ENCODE measurements at places on chromosomes 11 and 22.
A peak's percentile ranks its signal among the peaks of the same experiment; 100 is the strongest.

- no peak for DNase-seq
These were observed 2.0 kb downstream of the USH1C start for GRCh38 chr11:17542249-17542648.

DNA sequence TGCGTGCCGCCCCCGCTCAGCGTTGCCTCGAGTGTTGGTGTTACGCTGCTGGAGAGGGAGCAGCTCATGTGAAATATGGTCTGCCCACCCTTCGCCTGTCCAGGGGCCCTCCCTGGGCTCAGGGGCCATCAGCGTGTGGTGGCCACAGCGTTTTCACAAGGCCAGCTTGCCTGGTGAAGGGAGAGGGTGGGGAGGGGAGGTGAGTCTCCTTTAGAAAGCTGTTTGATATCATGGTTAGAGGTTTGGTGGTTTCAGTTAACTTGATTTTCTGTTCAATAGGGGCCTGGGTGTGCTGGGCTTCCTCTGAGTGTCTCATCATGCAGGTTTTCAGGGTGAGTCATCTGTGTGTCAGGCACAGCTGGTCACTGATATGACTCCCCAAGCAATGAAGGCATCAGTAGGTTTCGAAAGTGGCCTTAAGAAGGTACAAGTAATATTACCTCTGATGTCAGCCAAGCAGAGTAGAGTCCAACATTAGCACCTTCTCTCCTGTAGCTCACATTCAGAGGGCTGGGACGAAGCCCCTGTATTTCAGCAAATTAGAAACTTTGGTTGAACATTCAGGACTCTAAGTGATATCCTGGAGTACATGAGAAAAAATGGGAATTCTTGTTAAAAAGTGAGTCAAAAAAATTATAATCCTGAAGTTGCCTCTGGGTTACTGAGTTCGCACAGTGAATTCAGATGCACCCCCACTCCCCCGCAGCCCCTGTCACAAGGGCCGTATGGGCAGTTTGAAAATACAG is 172.5 kb downstream of the TBC1D22A start:
- peak; percentile 95 for DNase-seq

DNA sequence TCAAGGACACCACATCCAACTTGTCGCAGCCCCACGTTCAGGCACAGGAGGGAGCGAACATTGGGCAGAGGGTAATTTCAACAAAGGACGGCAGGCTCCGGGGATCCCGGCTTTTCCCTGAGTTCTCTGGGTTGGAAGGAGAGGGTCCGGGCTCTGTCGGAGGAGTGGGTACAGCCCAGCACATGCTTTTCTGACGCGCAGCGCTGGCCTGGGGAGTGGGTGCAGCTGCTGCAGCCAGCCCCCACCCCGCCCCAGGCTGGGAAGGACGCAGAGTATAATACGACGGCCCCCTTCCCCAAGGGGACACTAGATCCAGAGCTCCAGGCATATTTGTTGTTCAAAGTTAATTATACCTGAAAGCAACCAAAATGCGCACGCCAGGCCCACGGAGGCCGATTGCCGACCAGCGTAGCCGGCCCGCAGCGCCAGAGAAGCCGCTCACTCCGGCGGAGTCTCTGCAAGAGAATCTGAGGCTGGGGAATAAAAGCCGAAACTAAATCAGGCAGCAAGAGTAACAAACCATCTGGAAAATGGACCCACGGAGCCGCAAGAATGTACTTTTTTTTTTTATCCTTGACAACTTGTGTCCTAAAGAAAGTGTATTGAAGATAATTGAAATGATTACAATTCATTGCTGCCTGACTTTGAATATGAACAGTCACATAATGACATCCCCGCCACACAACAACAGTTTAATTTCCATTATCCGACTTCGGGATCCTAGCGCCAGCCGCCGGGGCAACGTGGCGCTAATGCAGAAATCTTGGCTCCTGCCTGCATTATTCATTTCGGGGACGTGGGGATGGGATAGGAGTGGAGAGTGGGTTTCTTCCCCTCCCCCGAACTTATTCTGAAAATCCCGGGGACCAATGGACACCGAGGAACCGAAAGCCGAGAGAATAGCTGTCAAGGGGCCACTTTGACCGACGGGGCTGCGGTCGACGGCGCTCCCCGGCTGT is 14.0 kb upstream of the PAX6 start:
- DNase-seq: no peak

- peak; percentile 54 for DNase-seq
These were observed 15.1 kb downstream of the CWC15 start for GRCh38 chr11:94958121-94958696.

DNA sequence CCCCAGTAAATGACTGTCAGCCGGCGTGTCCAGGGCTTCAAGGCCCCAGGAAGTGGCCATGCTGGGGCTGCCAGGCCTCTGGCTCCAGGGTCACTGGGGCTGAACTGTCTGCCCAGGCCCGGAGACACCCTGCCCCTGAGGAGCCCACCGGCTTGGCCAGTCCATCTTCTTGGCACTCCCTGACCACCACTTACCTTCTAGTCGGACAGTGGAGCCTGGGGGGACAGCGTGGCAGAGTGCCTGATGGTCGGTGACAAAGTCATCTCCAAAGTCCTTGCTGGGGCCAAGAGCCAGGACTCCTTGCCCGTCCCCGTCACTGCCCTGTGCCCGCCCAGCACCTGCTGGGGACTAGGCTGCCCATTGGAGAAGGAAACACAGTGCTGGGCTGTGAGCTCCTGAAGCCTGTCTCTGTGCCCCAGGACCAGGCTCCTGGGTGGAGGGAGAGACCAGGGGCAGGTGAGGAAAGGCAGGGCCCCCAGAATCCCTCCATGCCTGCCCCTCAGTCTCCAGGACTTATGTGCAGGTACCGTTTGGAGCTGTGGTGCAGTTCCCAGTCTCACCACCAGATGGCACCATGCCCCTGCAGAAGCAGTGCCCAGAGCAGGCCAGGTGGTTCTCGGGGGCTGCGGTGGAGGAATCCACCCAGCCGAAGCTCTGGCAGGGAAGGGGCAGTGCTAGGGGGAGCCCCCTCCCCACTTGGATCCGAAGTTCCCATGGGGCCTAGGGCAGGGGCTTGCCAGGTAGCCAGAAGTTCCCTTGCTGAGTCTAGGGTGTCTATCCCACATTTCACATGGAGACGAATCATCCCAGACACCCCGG is 6.0 kb upstream of the CCDC188 start:
- peak; percentile 56 for DNase-seq

DNA sequence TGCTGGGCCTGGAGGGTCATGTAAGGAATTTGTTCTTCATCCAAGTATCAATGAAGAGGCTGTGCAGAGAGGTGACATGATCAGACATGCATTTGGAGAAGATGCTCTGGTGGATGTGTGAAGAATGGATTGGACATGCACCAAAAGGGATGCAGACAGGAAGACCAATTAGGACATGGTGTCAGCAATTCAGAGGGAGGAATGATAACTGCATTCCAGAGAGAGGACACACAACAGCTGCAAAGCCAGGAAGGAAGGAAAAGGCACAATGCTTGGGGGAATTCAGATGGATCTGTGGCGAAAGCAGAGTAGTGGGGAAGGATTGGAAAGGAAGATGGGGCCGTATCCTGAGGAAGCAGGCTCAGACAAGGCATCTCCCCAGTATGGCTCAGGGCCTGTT is 5.2 kb upstream of the ARRB1 start:
- DNase-seq: peak; percentile 43

- peak; percentile 91 for DNase-seq
These were observed 13.7 kb downstream of the EHD1 start for GRCh38 chr11:64864473-64865285.

- peak; percentile 15 for DNase-seq
These were observed 2.9 kb upstream of the PPP6R2 start for GRCh38 chr22:50339945-50340879.

- DNase-seq: no peak
These were observed 6.6 kb upstream of the CCDC83 start for GRCh38 chr11:85848556-85848955.

DNA sequence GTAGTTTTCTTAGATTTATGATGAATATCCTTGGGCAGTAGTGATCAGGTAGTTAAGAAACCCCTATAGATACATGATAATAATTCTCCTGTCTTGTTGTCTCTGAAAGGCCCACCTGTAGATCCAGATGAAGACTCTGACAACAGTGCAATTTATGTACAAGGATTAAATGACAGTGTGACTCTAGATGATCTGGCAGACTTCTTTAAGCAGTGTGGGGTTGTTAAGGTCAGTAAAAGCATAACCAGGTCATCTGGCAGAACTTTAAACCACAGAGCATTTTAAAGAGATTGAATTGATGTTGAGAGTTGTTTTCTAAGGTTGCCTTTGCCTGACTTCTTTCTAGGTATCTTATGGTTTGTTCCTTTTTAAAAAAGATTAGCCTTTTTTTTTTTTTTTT is 14.1 kb upstream of the GAS2L1 start:
- no peak for DNase-seq

DNA sequence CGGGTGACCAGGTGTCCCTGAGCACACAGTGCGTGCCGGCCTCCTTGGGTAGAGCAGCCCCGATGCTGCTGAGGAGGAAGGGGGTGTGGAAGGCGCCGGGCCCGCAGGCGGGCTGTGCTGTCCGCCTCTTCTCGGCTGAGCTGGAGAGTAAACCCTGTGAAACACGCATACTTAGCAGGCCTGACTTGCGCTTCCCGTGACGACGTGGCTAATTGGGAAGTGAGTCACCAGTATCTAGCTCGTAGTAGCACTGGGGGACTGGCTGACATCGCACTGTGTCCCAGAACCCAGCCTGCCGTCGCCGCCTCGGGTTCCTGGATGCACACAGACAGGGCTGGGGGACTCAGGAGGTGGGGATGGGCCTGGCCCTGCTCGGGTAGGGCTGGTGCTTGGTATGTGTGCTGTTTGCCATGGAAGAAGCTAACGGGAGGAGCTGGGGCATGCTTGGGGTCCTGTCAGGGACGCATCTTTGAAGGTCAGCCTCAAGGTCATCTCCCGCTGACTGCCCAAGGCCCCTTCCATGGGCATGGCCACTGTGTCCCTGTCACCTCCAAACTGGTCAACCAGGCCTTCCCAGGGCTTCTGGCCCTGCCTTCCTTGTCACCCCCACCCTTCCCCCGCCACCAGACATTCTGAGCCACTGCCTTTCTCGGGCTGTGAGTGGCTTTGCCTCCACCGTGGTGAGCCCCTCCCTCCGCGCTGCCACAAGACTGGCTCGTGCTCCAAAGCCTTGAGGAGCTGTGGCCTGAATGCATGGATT is 1327.0 kb downstream of the BRD1 start:
- peak; percentile 90 for DNase-seq

GRCh38 chr11:45252134-45252856 is 33.8 kb downstream of the SYT13 start:
- DNase-seq: peak; percentile 21

GRCh38 chr22:26197425-26197824 is 28.2 kb downstream of the SEZ6L start:
- DNase-seq: no peak

DNA sequence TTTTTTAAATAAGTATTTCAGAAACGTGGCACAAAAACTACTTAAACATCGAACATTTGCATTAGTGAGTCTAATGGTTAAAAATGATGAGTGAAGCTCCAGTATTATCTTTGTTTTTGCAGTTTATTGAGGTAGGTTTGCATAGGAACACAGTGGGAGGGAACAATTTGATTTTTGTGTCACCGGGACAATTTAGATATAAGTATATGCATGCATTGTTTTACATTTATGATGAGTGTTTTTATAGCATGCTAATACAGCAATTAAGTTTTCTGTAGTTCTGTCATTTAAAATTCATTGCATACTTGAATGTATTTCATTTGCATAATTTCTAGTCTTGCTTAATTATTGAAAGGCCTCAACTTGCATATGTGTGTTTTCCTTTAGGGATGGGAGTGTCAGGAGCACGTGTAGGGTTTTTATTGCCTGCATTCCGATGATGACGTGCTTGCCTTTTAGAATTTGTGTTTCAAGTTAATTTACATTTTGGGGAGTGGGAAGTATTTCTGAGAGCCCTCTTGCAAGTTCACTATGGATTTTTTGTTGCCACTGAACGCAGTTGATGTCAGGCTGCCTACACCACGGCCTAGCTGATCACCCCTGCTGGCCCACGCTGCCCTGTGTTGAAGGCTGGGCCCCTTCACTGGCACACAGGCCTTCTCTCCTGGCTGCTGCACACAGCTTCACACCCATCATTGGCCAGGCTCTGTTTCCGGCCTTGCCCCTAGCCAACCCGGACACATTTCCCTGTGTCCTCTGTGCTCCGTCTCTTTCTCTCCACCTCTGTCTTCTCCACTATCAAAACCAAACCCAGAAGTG is 120.9 kb downstream of the TBC1D22A start:
- DNase-seq: no peak

DNA sequence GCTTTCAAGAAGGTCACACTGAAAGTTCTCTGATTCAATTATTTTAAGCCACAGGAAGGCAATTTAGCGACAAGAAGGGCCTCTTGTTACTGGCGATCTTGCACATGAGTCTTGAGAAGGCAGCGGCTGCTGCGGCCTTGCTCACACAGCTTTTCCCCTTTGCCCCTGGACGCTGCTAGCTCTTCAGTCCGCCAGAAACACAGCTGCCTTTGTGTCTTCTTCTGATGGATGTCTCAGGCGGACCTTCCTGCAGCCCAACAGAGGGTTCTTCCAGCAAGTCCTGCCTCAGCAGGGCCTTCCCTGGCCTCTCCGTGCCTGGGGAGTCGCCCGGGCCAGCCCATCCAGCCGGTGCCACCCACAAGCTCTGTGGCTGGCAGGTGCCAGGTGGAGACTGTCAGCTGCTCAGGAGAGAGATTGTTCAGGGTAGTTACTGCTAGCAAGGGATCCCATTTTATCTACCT is 59.4 kb downstream of the PKNOX2 start:
- DNase-seq: no peak

DNA sequence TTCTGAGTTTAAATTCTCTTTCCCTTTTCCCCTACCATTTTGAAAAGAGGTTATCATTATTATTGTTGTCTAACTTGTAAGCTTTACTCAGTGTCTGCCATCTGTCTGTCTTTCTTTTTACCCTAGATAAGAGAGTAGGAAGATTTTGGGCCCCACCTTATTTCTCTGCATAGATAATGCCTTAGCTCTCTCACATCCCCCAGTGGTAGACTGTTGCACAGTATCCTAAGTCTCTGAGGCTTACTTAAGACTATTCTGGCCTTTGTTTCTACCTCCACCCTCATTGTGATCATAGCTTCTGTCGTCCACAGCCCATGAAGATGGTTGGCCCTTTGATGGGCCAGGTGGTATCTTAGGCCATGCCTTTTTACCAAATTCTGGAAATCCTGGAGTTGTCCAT is 3.6 kb upstream of the OR51L1 start:
- DNase-seq: no peak

GRCh38 chr11:118913411-118914125 is 12.2 kb downstream of the BCL9L start:
- DNase-seq: no peak

DNA sequence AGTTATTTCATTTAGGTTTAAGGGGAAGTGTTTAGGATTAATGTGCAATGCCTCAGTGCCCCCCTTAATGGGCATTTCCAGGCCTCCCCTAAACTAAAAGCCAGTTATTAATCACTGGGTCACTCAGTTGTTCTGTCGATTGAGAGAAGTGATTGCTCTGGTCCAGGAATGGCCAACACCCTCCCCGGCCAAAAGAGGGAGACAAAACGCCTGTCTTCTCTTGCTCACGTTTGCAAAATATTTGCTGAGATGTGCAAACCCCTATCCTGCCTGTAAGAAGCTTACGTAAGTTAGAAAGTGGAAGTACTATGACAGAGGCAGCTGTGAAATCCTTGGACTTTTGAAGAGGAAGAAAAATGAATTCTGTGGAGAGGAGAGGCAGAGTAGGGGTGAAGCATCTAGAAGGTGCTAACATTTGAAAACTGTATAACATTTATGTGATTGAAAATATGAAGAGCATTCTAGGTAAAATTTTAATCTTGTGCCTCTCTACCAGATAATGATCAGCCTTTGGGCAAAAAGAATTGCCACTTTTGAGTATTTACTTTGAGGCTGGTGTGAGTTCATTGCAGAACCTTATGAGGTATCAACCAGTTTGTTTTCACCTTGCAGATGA is 37.7 kb downstream of the NTM start:
- DNase-seq: peak; percentile 61

- no peak for DNase-seq
These were observed 11.7 kb downstream of the SLC35C1 start for GRCh38 chr11:45816614-45817013.

Measured in fibroblast of skin of right biceps (primary cell).